ENCODE measurements at places on chromosomes 7 and 10. TPM values are rescaled to one million over a fixed set of nuclear protein-coding genes. Genes with fewer than 3 reads are reported as not detected.

The GLI3 gene
- 2.2 TPM for total RNA-seq

The GPR85 gene
- not detected for total RNA-seq

The TMEM236 gene
- not detected for total RNA-seq

The HOXA7 gene
- 12.0 TPM for total RNA-seq

The CPA4 gene
- total RNA-seq: not detected

The NPFFR1 gene
- total RNA-seq: not detected

The CALN1 gene
- total RNA-seq: 1.2 TPM

The BMPER gene
- total RNA-seq: not detected

The RASA4B gene
- 143 TPM for total RNA-seq

The ZNF425 gene
- not detected for total RNA-seq

The KIF5B gene
- total RNA-seq: 78.1 TPM

The SYT15B gene
- total RNA-seq: 68.3 TPM

The VSIR gene
- total RNA-seq: 193 TPM

The SLC25A13 gene
- total RNA-seq: 5.6 TPM

The CRYGN gene
- total RNA-seq: not detected

The OR6V1 gene
- not detected for total RNA-seq

Data from ascending aorta (tissue), 2 donors.